ENCODE measurements at places on chromosomes 3 and 15. TPM values are rescaled to one million over a fixed set of nuclear protein-coding genes. Genes with fewer than 3 reads are reported as not detected.
A peak's percentile ranks its signal among the peaks of the same experiment; 100 is the strongest.

DNA sequence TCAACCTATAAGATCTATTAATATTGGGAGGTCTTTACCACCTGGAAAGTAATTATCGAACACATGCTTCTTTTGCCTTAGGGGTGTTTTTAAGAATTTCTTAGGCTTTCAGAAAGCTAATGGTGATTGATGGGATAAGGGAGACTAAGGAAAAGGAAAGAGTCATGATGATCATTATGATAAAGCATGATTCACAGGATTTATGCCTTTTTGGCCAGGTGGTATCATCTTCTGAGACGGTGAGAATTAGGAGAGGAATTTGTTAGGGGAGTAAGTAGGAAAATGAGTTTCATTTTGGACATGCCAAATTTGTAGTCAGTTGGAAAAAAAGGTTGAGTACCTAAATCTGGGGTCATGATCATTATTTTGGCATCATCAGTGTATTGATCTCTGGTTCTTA is 8.9 kb downstream of the ARMC8 start:
- DNase-seq = no peak
- H3K4me1 ChIP-seq = no peaks in the 10 kb centered on the region
- H3K36me3 ChIP-seq = no peaks in the 10 kb centered on the region
- H3K27me3 ChIP-seq = no peaks in the 10 kb centered on the region
- no peak overlapping the region for H3K4me3 ChIP-seq

DNA sequence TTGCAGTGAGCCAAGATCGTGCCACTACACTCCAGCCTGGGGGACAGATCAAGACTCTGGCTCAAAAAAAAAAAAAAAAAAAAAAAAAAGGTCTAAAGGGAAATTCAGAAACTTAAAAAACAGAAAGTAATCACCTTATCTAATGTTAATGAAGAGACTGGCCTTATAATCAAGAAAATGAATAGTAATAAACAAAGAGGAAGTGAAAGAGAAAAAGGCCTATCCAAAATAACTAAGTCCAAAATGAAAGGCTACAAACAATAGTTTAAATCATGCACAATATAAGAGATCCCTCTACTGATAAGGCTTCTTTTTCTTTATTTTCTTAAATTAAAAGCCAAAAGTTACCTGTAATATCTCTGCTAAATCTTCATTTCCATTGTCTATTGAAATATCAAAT is 37.1 kb upstream of the HDC start:
- H3K4me1 ChIP-seq = no peaks in the 10 kb centered on the region
- DNase-seq = no peak
- H3K36me3 ChIP-seq = peaks cover 8% of the 10 kb centered on the region
- H3K27ac ChIP-seq = no peak overlapping the region
- H3K4me3 ChIP-seq = no peak overlapping the region
- H3K27me3 ChIP-seq = no peaks in the 10 kb centered on the region

The CCDC51 gene
- 9.8 TPM for total RNA-seq

DNA sequence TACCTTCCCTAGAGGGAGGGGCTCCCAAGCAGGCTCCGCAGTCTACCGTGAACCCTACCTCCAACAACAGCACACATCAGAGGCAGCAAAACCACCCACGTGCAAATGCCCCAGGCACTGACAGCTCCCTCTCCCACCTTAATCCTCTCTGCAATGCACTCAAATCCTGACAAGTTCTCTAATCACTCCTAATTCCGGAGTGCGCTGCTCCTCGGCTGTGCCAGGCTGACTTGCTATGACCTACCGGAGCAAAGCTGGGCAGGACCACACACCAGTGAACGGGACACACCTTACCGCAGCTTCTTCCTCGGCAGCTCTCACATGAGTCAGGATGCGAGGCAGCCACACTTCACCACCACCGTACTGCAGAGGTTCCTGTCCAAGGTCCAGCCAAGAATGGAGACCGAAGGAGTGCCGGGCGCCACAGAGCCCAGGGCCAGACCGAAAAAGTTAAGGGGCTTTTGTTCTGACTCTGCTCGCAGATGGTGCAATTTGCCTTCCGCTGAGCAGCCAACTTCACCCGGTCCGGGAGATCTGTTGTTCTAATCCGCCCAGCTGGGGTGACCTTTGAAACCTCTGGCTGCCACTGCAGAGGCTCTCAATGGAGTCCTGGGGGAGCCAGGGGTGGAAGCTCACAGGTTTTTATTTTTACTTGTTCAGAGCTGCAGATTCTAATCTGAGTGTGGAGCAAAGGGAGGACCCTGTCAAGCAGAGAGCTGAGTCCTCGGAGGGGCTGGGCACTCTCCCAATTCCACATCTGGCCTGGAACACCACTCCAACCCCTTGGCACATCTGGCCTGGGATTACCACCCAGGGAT is 84.4 kb downstream of the MYLK start:
- peaks cover 11% of the 10 kb centered on the region for H3K27me3 ChIP-seq
- DNase-seq = no peak
- no peak overlapping the region for H3K4me3 ChIP-seq
- no peaks in the 10 kb centered on the region for H3K4me1 ChIP-seq
- H3K27ac ChIP-seq = no peak overlapping the region

The PATL2 gene
- total RNA-seq = not detected

GRCh38 chr3:188433521-188434150 is 279.7 kb downstream of the LPP start:
- H3K4me3 ChIP-seq = no peak overlapping the region
- peaks cover 50% of the 10 kb centered on the region for H3K4me1 ChIP-seq
- DNase-seq = no peak

DNA sequence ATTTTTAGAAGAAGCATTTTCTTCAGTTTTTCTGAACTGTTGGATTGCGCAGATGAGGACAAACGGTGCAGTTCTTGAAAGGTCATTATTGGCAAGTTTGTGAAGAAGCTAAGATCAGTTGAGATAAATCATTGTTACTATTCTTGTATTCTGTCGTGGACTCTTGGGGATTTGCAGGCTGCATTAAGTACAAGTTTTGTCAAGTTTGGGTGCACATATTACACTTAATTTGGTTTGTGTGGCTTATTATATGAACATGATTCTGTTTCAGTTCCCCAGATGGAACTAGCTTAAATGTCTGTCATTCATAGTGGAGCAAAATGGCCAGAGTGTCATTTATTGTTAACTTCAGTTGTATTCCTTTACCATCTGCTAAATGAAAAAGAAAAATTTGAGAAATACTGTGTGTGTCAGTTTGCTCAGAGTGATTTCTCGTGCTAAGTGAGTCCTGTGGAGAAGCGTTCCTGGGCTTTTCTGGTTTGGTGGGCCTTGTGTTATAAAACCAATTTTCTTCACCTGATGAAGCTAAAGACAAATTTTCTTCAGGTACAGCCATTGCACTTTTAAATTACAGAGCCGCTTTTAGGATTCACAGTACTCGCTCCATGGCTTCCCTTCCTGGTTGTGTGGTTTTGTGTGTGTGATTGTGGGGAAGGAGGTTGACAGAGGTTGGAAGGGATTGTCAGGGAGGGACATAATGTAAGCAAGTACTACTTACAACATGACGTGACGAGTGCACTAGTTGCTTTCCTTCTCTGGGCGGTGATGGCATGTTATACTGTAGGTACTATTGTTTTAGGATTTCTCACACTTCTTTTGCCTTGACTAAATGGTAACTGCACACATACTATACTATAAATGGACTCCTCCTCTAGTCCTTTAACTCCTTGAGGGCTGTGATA is 1.7 kb downstream of the AKAP13 start:
- peak overlapping the region; percentile 57 for H3K4me3 ChIP-seq
- no peak overlapping the region for H3K27ac ChIP-seq
- H3K27me3 ChIP-seq = no peaks in the 10 kb centered on the region

Measured in endothelial cell of umbilical vein (primary cell).